ENCODE measurements at places on chromosomes 2 and 18.

- peak; percentile 25 for DNase-seq
These were observed 121.0 kb upstream of the XPO1 start for GRCh38 chr2:61658841-61659780.

- DNase-seq: peak; percentile 58
These were observed 47.0 kb downstream of the IWS1 start for GRCh38 chr2:127479219-127479825.

DNA sequence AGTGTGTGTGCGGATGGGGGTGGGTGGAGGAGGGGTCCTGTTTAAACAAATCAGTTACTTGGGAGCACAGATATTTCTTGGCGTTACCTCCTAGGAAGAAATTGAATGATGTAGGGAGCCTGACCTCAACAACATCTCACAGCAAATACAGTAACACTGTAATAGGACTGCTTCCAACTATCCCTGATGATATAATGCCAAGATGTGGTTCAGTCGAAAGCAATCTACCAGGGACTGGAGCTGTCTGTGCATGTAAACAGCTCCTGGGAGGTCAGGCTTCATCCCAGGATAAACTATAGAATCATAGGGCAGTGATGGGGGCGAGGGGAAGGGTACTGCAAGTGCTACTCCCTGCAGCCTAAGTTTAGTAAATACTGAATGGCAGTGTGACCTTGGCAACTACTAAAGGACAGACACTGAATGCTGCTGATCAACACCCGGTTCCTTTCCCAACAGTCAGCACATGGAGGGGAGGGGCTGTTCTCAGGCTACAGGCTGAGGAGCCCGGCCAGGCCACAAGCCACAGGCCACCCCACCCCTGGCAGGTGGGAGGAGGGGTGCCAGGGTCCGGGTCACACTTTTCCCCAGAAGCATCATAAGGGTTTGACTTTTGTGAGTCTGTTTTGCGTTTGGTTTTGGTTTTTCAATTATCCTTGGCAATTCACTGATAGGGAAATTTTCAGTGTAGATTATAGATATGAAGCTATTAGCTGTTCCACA is 85.3 kb upstream of the ZNF397 start:
- DNase-seq: no peak

DNA sequence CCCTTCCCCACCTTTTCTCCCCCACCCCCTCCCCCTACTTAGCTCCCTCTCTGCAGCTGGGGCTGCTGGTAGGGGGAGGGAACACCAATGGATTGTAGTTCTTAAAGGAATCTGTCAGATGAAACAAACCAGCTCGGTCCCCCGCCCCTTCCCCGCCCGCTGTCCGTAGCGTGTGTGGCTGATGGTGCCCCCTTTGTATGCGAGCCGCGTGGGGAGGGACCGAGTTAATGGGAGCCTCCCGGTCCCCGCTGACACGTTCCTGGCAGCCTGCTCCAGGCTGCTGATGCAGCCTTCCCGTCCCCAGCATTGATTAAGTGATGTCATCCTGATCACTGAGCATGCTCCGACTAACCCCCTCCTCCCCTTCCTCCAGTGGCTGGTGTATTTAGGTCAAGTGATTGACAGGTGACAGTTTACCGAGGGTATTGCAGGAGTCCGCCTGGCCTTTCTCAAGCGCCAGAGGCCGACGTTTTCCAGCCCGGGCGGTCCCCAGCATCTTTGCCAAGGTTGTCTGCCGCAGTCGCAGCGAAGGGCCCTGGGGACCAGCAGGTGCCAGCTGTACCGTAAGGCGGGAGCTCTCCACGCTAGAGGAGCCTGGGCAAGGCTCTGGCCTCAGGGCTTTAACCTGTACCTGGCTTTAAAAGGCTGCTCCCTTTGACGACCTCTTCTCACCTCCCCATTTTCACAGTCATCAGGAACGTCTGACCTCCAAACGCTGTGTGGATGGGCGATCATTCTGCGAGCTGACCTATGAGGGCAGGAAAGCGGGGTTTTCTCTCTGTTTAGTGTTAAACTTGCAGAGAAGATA is 1.8 kb downstream of the KIF5C start:
- DNase-seq: peak; percentile 76

DNA sequence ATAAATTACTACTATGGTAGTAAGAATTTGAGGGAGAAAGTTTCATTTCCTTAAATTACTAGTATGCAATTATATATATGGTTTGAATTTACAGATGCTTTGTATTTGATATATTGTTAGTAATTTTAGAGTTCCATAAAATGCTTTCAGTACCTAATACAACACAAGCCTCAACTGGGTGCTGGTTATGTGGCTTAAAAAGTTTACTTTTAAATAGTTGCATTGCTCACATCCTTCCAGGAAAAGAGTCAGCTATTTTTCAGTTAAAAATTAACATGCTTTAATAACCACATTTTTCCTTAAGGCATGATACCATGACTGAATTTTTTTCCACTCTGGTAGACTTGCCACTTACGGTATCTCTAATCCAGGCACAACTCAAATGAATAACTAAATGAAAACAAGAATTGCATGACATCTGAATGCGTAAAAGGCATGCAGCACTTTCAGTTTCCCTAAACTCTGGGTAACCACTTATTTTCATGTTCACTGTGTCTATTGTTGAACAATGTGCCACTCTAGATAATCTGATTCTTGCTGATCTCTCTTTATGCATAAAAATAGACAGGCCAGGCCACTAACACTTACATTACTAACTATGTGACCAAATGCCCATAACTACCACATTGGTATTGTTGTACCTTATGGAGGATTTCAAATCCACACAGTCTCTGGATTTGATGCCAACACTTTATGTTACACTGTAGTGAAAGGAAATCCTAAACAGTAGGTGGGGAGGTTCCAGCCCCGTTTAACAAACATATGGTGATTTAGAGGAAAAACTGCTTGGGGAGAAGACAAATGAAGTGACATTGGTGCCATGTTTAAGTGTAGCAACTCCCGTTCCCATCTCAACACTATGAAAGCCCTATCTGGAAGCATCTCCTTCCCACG is 35.5 kb upstream of the SLC35F5 start:
- DNase-seq: no peak

DNA sequence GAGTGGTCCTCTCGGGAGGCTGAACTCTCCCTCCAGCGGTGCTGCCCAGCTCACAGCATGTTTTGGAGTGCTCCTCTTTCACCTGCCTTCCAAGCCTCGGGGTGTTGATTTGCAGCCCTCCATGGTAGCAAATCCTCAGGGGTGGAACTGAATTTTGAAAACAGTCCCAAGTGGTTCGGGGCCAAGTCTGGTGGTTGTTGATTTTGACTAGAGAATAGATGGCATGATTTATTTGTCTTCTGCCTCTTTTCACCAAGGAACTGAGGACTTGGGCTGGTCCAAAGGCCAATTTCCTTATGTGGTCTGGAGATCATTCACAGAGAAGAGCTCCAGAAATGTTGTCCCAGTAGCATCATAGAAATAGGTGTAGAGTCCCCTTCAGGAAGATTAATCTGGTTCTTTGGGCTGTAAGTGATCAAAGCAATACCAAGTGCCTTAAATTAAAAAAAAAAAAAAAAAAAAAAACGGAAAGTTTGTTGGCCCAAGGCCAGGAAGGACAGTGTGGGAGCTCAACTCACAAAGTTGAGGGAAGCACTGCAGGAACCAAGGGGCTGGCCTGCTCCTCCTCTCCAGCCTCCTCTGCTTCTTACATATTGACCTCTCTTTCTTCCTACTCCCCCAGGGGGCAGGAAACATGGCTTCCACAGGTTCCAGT is 2.5 kb upstream of the DES start:
- DNase-seq: no peak

DNA sequence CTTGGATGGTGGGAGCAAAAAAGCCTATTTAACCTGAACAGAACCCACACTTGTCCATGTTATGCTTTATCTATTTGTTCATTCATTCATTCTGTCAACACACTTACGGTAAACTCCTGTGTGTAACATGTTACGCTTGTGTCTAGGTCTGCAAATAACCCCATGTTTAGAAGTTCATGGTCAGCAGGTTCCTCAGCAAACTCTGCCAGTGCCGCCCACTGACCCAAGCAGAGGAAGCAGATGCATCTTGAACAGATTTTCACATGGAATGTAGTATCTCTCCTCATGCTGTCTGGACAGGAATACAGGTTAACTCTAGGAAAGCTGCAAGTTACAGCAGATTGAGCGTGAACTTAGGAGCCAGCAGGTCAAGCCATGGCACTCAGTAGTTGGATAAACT is 213.7 kb upstream of the COPS8 start:
- no peak for DNase-seq

GRCh38 chr2:120606931-120607330 is 128.7 kb upstream of the GLI2 start:
- no peak for DNase-seq

GRCh38 chr2:101418460-101419095 is 31.3 kb upstream of the CREG2 start:
- no peak for DNase-seq

DNA sequence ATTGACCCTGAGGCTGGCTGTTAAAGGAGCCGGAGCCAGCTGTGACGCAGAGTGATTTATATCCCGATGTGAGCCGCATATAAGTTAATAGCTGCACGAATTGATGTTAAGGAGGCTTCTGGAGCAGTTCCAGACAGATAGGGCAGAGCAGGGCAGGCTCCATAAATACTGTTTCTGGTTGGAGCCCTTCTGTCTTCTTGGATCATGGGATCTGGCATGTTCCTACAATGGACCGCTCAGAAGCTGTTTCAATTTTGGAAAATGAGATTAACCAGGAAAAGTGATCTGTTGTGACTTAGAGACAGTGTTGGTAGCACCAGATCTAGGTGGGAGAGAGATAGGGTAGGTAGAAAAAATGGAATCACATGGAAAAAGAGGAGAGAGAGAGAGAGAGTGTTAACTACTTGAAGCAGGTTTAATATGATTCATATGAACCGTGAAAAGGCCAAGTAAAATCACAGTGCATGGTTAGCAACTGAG is 4.8 kb upstream of the IGFBP5 start:
- DNase-seq: no peak

DNA sequence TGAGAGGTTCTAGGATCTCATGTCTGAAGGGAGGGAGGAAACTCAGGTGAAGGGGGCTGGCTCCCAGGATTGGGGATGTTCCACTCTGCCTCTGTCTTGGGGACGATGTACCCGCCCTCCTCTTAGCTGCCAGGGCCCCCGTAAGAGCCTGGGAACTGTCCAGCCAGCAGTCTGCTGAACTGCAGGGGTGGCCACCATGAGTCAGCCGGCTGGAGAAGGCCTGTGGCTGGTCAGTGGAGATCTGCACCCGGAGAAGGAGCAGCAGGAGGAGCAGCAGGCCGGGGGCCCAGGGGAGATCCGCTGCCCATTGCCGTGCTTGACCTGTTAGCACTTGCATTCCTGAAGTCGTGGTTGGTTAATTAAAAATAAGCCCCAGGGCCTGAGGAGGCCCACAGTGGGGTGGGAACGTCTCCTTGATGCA is 180.3 kb downstream of the TFCP2L1 start:
- DNase-seq: no peak

DNA sequence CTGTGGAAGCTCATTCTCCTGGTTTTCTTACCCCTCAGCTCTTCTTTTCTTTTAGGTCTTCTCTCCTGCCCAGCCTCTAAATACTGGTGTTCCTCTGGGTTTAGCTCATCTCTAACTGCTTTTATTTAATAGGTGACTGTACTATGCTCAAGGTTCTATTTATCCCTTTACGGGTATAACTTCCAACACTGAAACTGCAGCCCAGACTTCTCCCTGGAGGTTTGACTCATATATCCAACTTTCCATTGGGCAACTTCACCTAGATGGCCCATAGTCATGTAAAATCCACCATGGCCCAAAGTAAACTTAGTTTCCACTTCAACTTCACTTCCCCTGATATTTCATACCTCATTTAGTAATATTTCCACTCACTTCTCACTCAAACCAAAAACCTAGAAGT is 273.1 kb downstream of the PLCL1 start:
- no peak for DNase-seq

GRCh38 chr2:60523963-60524362 is 29.5 kb downstream of the BCL11A start:
- no peak for DNase-seq

GRCh38 chr2:101790857-101791256 is 93.3 kb downstream of the MAP4K4 start:
- no peak for DNase-seq

- DNase-seq: no peak
These were observed 355.2 kb downstream of the CMPK2 start for GRCh38 chr2:6510532-6510931.

- DNase-seq: no peak
These were observed 78.4 kb downstream of the ARHGEF4 start for GRCh38 chr2:130915149-130915548.

DNA sequence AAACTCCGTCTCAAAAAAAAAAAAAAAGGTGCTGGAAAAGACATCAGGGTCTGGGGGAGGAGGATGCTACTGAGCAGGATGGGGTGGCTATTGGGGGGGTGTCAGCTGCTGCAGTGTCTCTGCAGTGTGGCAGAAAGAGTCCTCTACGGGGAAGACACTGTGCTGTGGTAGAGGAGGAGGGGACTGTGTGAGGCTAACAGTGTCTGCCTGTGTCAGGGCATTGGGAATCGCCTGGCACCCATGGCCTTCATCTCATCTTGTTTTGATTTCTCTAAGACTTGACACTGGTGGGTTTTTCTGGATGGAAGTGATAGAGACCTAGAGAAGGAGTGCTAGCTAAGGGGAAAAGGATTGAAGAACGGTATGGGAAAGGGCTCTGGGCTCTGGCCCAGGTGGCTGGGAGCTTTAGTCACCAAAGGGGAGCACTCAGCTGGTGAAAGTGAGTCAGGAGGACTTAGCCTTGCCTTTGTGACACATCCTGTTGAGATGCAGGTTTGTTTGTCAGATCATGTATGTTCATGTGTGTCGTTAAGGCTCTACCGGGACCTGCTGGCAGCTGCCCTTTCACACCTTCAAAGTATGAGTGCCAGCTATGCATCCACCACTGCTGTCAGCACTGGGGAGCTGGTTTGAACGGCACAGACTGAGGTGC is 58.0 kb downstream of the FARP2 start:
- no peak for DNase-seq
